ENCODE measurements at places on chromosomes 16 and 17.

GRCh38 chr17:72139212-72139611 is 18.4 kb downstream of the SOX9 start:
- peak; percentile 79 for DNase-seq

- DNase-seq, result no peak
Observed at GRCh38 chr16:317583-317982, 34.6 kb downstream of the PDIA2 start.

DNA sequence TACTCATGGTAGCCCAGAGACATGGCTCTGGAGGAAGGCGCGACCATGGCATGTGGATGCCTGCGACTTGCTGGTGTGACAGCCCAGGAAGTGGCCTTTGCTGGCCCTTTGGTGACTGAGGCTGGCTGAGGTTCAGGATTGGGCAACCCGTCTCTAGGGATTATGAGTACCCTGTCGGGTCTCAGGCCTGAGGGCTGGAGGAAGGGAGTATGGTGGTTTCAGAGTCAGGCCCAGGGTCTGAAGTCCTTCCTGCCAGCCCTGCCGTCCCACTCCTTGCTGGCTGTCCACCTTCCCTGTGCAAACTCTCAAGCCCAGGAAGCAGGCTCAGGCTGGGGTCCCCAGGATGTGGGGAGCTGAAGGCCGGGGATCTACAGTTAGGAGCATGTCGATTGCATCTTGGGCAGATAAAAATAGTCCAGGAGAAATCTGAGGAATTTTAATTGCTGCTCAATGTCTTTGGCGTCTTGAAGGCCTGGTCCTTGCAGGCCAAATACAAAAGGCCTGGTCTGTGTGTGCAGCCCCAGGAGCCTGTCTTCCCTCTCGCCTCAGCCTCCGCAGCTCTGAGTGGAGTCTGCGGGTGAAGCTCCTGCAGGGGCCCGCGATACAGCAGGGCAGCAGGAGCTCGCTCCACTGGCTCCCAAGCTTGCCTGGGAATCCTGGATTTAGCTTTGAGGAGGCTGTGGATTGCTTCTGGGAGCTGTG is 52.5 kb downstream of the NKD1 start:
- no peak for DNase-seq

- no peak for DNase-seq
Observed at GRCh38 chr17:8563024-8563776, 67.3 kb downstream of the MYH10 start.

DNA sequence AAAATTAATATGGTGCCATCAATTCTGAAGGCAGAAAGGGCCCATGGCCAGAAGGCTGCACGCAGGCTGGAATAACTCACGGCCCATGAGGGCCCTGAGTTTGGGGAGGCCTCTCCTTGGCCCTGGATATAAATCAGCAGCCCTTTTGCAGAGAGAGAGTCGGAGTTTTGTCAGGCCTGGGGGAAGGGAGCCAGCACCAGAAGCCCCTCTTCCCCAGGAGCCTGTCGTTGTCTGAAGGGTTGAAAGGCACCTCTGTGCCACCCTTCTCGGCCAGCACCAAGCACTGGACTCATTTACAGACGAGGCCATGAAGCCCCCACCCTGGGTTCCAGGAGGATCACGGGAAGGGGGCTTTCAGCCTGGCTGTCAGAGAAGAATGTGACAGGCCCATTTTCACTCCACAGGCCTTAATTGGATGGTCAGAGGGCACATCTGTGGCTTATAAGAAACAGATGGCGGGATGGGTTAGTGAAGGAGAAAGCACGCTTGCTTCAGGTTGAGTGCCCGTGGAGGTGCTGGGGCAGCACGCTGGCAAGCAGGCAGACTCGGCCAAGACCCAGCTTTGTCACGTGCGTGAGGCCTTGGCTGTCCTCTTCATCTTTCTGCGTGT is 140.6 kb downstream of the CLEC16A start:
- DNase-seq, result peak; percentile 64

- DNase-seq, result no peak
Observed at GRCh38 chr16:81569361-81570034, 124.9 kb downstream of the CMIP start.

DNA sequence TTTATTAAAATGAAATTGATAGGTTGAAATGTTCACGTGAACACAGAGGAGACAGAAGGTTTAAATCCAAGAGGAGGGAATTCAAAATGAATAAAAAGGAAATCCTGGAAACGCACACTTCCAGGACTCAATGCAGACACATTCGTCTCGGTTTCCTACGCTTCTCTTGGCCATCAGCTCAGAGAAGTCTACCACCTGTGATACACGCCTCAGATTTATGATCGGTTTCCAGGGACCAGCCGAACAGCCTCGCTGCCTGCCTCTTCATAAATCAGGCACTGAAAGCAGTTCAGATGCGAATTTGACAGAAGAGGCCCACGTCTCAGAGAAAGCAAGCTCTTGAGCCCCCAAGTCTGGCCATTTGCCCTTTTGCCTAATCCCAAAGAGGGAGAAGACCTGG is 125.5 kb upstream of the IRX3 start:
- DNase-seq, result no peak

GRCh38 chr17:35414247-35414646 is 18.1 kb downstream of the SLFN12 start:
- DNase-seq, result no peak

DNA sequence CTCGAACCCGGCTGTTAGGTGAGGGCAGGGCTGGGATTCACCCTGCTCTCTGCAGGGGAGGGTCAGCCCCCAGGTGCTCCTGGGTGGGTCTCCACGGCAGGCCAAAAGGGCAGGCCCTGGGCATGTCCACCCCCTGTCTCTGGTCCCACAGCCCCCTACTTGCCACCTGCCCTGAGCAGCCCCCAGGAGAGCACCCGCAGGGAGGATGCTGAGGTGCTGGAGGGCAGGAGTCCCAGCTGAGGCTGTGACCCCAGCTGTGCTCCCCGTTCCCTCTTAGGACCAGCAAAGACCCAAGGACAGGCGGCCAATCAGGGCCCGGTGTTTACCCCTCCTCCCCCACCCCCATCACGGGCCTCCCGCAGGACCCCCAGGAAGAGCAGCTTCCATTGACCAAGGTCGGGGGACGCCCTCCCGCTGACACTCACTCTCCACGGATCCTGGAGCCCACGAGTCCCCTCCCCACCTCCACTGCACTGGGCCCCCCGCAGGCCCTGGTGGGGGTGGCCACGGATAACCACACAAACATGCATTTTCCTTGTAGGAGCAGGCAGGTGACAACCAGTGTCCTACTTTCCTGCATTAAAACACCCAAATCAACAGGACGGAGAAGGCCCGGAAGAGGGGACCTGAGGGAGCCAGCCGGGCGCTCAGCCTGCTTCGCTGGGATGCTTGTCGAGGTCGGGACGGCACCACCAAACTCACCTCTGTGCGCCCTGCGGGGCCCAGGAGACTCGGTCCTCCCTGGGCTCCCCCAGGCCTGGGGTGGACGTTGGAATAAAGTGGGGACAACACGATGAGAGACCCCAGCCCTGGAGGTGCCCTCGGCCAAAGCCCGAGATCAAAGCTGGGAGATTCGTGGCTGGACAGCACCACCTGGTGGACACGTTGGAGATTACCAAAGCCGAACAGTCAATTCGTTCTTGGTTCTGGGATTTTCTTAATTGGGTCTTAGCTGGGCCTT is 22.5 kb upstream of the ENPP7 start:
- DNase-seq, result no peak

Data from fibroblast of lung (primary cell).